Activated CD8-positive, alpha-beta T cell treated with anti-CD3 and anti-CD28 coated beads for 36 hours (primary cell): ENCODE measurements at places on chromosomes 11 and 22.
A peak's percentile ranks its signal among the peaks of the same experiment; 100 is the strongest.

DNA sequence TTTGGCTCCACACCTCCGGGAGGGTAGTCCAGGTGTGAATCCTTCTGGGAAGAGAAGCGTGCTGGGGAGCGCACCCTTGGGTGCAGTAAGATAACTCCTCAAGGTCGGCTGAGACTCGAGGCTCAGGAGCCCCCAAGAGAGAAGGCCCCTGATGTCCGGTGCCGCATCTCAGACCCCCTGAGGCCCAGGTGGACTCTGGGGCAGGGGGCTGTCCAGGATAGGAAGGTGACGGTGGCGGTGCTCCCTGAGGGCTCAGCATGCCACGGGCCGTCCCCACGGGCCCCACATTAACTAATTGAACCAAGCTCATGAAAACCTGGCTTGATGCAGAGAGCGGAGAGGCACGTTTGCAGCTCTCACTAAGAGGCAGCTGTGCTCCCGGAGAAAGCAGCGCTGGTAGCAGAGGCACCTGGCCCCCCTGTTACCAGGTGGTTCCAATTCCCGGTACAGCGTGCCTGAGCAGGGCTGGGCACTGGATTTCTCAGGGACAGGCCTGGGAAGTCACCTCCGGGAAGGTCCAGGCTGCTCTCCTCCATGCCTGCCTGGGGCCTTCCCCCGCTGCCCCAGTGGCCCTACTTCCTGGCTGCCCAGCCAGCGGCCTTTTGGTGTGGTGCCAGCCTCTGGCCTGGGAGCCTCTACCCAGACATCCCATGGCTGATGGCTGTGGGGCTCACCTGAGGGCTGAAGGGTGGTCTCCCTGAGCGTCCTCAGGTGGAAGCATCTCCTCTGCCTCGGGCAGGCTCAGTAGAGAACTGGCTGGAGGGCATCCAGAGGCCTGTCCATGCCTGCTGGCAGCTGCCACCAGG is 1.1 kb downstream of the KCNQ1 start:
- H3K27me3 ChIP-seq: no peaks in the 10 kb centered on the region
- peak overlapping the region; percentile 91 for H3K4me3 ChIP-seq
- H3K27ac ChIP-seq: no peak overlapping the region
- peaks cover 32% of the 10 kb centered on the region for H3K4me1 ChIP-seq

DNA sequence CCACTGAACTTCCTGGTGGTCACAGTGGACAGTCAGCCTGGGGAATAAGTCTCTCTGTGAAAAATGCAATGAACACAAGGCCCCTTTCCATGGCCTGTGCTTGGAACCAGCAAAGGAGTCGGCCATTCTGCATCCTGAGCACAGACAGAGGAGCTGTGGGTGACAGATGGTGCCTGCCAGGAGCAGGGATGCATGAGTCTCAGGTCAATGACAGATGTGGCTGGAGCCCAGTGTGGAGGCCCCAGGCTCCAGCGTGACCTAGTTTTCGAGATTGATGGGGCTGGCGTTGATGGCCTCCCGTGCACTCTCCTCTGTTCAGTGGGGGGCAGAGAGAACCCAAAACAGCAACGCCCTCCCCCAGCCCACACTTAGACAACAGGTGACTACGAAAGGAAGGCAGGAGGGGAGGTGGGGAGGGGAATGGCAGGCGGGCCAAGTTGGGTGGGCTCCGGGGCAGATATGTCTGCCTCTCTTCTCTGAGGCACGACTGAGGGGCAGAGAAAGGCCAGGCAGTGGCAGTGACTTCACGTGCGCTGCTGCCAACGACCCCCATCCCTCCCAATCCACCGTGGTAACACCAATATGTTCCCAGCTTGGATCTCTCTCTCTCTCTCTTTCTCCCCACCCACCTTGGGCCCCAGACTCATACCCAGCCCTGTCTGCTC is 34.4 kb upstream of the CD5 start:
- H3K36me3 ChIP-seq: peaks cover 67% of the 10 kb centered on the region
- DNase-seq: no peak
- no peak overlapping the region for H3K4me3 ChIP-seq
- H3K27ac ChIP-seq: no peak overlapping the region

- H3K36me3 ChIP-seq: no peaks in the 10 kb centered on the region
- H3K4me3 ChIP-seq: no peak overlapping the region
- no peak for DNase-seq
- H3K4me1 ChIP-seq: no peaks in the 10 kb centered on the region
- H3K27me3 ChIP-seq: no peaks in the 10 kb centered on the region
Observed at GRCh38 chr11:66906061-66906733, 49.3 kb downstream of the LRFN4 start.

DNA sequence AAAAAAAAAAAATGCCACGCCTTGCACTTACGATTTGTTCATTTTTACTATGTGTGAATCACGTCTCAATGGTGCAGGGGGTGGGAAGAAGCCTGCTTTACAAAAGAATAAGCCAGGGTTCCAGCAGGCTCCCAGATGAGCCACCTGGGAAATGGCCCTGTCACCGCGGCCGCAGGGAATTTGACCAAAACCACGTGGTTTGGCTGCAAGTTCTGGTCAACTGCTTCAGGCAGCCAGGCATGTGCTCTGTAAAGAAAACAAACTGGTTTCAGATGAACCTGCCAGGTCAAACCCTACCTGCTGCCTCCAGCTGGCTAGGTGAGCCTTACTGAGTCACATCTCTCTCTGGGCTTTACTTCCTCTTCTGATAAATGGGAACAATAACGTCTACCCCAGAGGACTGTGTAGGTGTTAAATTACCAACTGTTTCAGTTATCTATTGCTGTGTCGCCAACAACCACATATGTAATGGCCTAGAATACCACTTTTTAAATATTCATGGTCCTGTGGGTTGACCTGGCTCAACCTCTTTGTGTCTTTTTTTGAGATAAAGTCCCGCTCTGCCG is 30.5 kb upstream of the GCAT start:
- H3K27ac ChIP-seq: no peak overlapping the region
- H3K27me3 ChIP-seq: no peaks in the 10 kb centered on the region
- DNase-seq: no peak
- no peaks in the 10 kb centered on the region for H3K36me3 ChIP-seq

DNA sequence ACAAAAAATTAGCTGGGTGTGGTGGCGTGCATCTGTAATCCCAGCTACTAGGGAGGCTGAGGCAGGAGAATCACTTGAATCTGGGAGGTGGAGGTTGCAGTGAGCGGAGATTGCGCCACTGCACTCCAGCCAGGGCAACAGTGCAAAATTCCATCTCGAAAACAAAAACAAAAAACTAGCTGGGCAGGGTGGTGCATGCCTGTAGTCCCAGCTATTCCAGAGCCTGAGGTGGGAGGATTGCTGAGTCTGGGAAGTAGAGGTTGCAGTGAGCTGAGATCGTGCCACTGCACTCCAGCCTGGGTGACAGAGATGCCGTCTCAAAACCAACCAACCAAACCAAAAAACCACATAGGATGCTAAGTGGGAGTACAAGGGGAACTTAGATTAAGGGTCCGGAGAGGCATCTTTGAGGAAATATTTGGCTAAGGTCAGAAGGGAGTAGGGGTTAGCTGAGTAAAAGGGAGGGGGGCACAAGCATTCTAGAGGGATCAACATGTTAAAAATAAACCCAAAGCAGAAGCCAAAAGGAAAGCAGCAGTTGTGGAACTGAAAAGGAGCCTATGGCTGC is 10.2 kb downstream of the PHF5A start:
- no peak overlapping the region for H3K4me3 ChIP-seq
- no peak for DNase-seq
- no peaks in the 10 kb centered on the region for H3K27me3 ChIP-seq
- peaks cover 32% of the 10 kb centered on the region for H3K36me3 ChIP-seq
- peaks cover 6% of the 10 kb centered on the region for H3K4me1 ChIP-seq
- peak overlapping the region; percentile 54 for H3K27ac ChIP-seq

GRCh38 chr22:30609260-30610185 is 2.5 kb downstream of the TCN2 start:
- H3K27ac ChIP-seq: no peak overlapping the region
- DNase-seq: peak; percentile 51
- H3K36me3 ChIP-seq: no peaks in the 10 kb centered on the region
- peaks cover 25% of the 10 kb centered on the region for H3K4me1 ChIP-seq
- no peak overlapping the region for H3K4me3 ChIP-seq

DNA sequence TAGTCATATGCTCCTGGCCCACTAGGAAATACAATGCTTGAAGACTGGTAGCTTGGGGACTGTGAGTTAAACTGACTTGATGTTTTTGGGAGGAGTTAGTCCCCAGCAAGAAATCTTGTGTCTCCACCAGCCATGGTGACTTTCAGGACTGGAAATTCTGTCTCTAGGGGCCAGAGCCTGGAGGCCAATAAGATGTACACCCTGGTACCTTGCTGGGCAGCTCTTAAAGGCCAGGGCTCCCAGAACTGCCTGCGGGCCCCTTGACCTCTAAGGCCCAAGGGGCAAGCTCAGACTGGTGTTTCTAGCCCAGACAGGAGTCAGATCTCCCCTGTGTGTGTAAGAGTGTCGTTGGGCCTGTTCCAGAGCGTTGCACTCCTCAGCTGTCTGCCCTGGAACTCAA is 128.7 kb upstream of the C11orf58 start:
- peaks cover 50% of the 10 kb centered on the region for H3K27me3 ChIP-seq
- H3K27ac ChIP-seq: no peak overlapping the region
- no peak overlapping the region for H3K4me3 ChIP-seq
- H3K36me3 ChIP-seq: peaks cover 3% of the 10 kb centered on the region
- DNase-seq: no peak
- H3K4me1 ChIP-seq: peaks cover 31% of the 10 kb centered on the region

- H3K27ac ChIP-seq: peak overlapping the region; percentile 94
- H3K4me1 ChIP-seq: peaks cover 27% of the 10 kb centered on the region
- H3K27me3 ChIP-seq: no peaks in the 10 kb centered on the region
- DNase-seq: peak; percentile 67
- peaks cover 1% of the 10 kb centered on the region for H3K36me3 ChIP-seq
Observed at GRCh38 chr22:46612904-46613605, 7.1 kb upstream of the GRAMD4 start.

GRCh38 chr22:44277386-44278135 is 35.2 kb downstream of the SHISAL1 start:
- no peaks in the 10 kb centered on the region for H3K36me3 ChIP-seq
- no peak overlapping the region for H3K27ac ChIP-seq
- H3K4me1 ChIP-seq: no peaks in the 10 kb centered on the region
- H3K4me3 ChIP-seq: no peak overlapping the region
- H3K27me3 ChIP-seq: peaks cover 7% of the 10 kb centered on the region

GRCh38 chr11:110505528-110506284 is 76.0 kb downstream of the FDX1 start:
- H3K4me3 ChIP-seq: no peak overlapping the region
- H3K36me3 ChIP-seq: no peaks in the 10 kb centered on the region
- no peaks in the 10 kb centered on the region for H3K27me3 ChIP-seq
- no peak overlapping the region for H3K27ac ChIP-seq
- no peak for DNase-seq

- DNase-seq: no peak
- no peak overlapping the region for H3K27ac ChIP-seq
- no peaks in the 10 kb centered on the region for H3K27me3 ChIP-seq
- peaks cover 15% of the 10 kb centered on the region for H3K4me1 ChIP-seq
Observed at GRCh38 chr11:78499971-78500370, 74.7 kb downstream of the NARS2 start.

- no peaks in the 10 kb centered on the region for H3K27me3 ChIP-seq
- no peak overlapping the region for H3K4me3 ChIP-seq
- H3K36me3 ChIP-seq: peaks cover 14% of the 10 kb centered on the region
- no peak for DNase-seq
- no peak overlapping the region for H3K27ac ChIP-seq
Observed at GRCh38 chr22:19798891-19799293, 38.3 kb downstream of the TBX1 start.

DNA sequence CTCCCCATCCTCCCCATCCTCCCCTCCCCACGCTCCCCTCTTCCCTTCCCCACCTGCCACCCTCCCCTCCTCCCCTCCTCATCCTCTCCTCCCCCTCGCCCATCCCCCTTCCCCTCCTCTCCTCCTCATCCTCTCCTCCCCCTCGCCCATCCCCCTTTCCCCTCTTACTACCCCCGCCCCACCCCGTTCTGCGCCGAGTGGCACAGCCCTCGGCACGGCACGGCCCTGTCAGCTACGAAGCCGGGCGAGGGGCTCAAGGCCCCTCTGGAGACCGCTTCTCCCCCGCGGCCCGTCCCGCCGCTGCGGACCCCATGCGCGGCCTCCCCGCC is 449.9 kb downstream of the OPCML start:
- H3K27me3 ChIP-seq: peaks cover 36% of the 10 kb centered on the region
- peaks cover 2% of the 10 kb centered on the region for H3K4me1 ChIP-seq
- no peaks in the 10 kb centered on the region for H3K36me3 ChIP-seq
- no peak overlapping the region for H3K4me3 ChIP-seq
- DNase-seq: peak; percentile 41
